Astrocyte of the hippocampus (primary cell): ENCODE measurements at places on chromosomes 13 and 19.
A peak's percentile ranks its signal among the peaks of the same experiment; 100 is the strongest.

GRCh38 chr13:27007166-27007565 is 164.4 kb downstream of the USP12 start:
- no peak for DNase-seq

GRCh38 chr19:18368504-18369222 is 17.3 kb upstream of the GDF15 start:
- no peak for DNase-seq

DNA sequence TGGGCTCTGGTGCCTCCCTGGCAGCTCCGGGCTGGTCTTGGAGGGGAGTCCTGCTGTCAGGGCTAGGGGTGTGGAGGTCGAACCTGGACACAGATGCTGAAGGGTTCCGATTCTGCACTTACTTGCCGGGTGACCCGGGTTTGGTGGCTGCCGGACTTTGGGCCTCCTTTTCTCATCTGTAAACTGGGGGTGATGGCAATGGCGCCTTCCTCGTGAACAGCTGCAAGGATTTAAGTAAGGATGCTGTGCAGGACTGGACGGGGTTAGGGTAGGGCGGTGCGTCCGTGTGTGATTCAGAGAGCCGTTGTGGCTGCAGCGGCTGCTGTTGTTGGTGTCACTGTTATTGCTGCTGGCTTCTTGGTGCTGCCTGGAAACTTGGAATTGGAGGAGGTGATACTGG is 2.4 kb downstream of the HPN start:
- DNase-seq: no peak

- DNase-seq: no peak
Measured at GRCh38 chr19:45919678-45920077, 5.1 kb upstream of the NANOS2 start.

DNA sequence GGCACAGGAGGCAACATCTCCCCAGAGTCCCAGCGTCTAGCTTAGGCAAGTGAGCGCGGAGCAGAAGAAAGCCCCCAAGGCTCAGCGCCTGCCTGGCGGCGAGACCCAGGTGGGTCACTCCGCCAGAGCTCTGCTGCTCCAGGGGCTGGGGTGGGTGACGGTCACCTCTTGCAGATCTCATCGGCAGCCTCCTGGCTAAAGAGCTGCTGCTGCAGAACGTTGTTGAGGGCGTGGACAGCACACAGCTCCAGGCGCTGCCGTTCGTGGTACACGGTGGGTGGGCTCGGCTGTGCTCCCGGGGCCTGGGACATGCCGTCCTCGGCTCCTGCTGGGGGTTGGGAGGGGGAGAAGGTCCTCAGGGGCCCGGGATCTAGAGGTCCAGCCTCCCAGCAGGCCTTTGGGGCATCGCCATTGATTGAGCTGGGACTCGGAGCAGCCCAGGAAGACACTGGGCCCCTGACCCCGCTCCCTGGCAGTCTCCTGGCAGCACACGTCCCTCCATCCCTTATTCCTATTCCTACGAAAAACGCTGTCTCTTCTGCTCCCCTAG is 795 bp downstream of the JOSD2 start:
- DNase-seq: peak; percentile 32

GRCh38 chr19:35060160-35060855 is 18.8 kb downstream of the HPN start:
- DNase-seq: no peak

- DNase-seq: no peak
Measured at GRCh38 chr13:113506871-113507388, 16.4 kb upstream of the DCUN1D2 start.

- DNase-seq: no peak
Measured at GRCh38 chr19:33235996-33236350, 10.3 kb upstream of the SLC7A10 start.

- DNase-seq: no peak
Measured at GRCh38 chr13:112962911-112963625, 5.9 kb upstream of the MCF2L start.

- DNase-seq: no peak
Measured at GRCh38 chr19:296476-297225, 5.4 kb upstream of the PLPP2 start.

- peak; percentile 65 for DNase-seq
Measured at GRCh38 chr19:31139871-31140505, 209.2 kb downstream of the TSHZ3 start.

DNA sequence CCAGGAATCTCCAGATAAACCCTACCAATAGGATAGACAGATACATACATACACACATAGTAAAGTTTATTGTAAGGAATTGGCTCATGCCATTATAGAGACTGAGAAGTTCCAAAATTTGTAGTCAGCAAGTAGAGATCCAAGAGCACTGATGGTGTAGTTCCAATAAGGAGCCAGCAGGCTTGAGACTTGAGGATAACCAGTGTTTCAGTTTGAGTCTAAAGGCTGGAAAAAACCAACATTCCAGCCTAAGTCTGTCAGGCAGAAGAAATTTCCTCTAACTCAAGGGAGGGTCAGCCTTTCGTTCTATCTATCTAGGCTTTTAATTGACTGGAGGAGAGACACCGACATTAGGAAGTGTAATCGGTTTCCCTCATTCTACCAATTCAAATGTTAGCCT is 110.2 kb upstream of the TSHZ3 start:
- DNase-seq: no peak

- DNase-seq: peak; percentile 34
Measured at GRCh38 chr13:98565726-98566565, 11.0 kb downstream of the STK24 start.

DNA sequence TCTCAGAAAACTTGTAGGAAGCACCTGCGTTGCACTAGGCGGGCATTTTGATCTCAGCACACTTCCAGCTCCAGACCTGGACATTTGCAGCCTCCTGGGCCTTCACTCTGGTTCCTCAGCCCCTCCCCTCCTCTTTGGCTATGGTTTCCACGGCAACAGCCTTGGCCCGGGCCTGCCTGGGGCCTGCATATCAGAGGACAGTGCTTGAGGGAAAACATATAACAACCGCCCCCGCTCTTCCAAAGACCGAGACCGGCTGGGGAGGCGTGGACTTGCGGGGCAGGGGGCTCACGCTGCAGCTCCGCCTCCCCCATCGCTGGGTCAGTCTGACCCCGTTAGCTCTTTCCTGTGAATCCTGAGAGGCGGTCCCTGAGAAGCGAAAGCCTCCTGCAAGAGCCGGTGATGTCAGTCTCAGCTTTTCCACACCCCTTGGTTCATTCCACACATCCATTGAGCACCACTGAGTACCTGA is 125.7 kb upstream of the PEG3 start:
- no peak for DNase-seq

DNA sequence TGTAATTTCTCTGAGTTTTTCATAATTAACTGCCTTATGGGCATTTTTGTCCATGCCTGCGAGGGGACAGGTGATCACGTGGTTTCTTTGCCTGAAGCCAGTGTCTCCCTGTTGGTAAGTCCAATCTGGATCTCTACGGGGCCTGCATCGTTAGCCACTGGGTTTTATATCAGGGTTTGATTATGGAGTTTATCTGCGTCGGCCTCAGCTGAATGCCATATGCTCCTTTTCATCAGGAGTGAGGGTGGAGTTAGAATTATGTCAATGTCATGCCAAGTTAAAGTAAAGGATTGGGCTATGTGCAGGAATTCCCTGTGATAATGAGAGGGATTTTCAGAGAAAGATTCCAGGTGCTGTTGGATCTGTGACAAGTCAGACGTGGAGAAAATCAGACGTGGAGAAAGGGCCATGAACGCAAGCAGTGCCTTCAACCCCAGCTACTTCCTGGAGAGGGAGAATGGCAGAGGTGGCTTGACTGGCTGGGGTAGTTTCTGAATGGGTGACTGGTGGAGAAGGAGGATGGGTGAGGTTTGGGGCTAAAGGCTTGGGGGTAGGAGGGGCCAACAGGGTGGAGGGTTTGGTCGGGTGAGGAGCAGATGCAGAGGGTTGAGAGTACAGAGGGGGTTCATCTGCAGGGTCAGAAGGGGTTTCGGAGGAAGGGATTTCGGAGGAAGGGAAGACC is 24.3 kb downstream of the TMEM255B start:
- DNase-seq: no peak

GRCh38 chr13:27644302-27644701 is 22.6 kb downstream of the POLR1D start:
- DNase-seq: peak; percentile 89

GRCh38 chr13:113851826-113852535 is 11.9 kb downstream of the GAS6 start:
- no peak for DNase-seq

GRCh38 chr13:51759240-51759639 is 44.7 kb downstream of the DHRS12 start:
- DNase-seq: no peak

GRCh38 chr19:18586306-18586705 is 2.3 kb upstream of the REX1BD start:
- no peak for DNase-seq

- no peak for DNase-seq
Measured at GRCh38 chr13:98843482-98843877, 91.0 kb upstream of the SLC15A1 start.

GRCh38 chr19:1225440-1226226 is 12.2 kb downstream of the CBARP start:
- DNase-seq: no peak

GRCh38 chr13:106418556-106418955 is 116.9 kb downstream of the EFNB2 start:
- peak; percentile 62 for DNase-seq

- DNase-seq: peak; percentile 34
Measured at GRCh38 chr19:42075364-42075615, 676 bp upstream of the ZNF574 start.

GRCh38 chr19:289651-290371 is 1.4 kb downstream of the PLPP2 start:
- DNase-seq: peak; percentile 74

GRCh38 chr13:22223411-22223810 is 552.5 kb downstream of the FGF9 start:
- no peak for DNase-seq

- DNase-seq: no peak
Measured at GRCh38 chr13:99246100-99246499, 12.1 kb downstream of the GPR18 start.

- no peak for DNase-seq
Measured at GRCh38 chr13:26208287-26208686, 13.8 kb downstream of the RNF6 start.

DNA sequence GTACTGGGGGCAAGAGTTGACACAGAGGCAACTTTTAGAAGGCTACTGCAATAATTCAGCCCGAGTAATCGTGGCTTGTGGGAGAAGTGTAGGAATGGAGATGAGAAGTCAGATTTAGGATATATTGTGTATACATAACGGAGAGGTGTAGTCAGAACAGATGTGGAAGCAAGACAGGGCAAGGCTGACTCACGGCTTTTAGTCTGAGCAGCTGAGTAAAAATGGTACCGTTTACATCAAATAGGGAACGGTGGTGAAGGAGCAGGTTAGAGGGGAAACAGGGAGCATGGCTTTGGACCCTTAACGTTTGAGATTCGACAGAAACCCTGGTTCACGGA is 796 bp upstream of the LSM14A start:
- DNase-seq: no peak

DNA sequence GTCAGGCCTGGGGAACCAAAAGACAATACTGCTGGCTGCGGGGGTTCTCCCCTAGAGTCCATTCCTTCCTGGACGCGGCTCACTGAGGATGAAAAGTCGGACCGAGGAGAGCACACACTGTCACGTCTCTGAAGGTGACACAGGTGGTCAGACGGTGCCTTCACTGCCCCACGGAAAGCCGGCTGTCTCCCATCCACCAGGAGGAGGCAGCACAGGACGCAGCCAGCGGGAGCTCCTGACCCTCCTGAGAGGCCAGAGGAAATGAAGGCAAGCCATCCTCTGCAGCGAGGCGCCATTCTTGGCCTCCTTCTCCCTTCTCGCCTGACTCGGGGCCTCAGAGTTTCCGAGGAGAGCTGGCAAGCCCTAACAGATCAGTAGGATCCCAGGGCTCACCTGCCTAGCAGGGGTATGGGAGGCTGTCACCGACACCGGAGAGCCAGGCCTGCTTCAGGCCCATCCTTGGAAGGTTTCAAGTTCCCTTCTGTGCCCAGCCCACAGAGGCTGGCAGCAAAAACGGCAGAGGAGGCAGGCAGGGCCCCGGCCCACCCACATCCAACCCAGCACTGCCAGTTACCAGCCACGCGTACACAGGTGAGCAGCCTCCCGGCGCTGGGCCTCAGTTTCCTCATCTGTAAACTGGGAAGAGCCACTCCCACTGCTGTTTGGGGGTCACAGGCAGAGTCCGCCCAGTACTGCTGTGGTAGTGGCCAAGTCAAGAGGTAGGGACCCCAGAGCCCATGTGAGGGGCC is 4.5 kb downstream of the REXO1 start:
- DNase-seq: no peak

GRCh38 chr13:36848199-36848982 is 29.4 kb downstream of the RFXAP start:
- peak; percentile 9 for DNase-seq

GRCh38 chr19:44212866-44213346 is 574 bp downstream of the ZNF227 start:
- DNase-seq: peak; percentile 35

- peak; percentile 85 for DNase-seq
Measured at GRCh38 chr13:109816112-109816807, 29.9 kb upstream of the IRS2 start.

DNA sequence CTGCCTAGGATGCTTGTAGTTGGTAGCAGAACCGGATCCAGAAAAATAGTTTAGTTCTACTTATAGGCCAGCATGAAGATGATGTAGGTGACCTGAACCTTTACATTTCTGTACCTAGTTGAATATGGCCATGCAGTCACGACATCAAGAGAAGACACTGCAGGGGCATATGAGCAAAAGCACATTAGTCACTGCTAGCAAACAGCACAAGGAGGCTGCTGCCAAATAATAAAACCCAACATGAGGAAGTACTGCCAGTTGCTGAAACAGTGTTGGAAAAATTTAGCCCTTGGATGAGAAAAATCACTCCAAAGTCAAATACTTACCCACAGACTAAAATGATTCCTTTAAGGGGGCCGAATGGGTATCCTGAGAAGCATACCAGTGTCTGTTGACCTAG is 20.8 kb downstream of the ERICH6B start:
- DNase-seq: no peak

GRCh38 chr13:81058211-81058915 is 717.4 kb upstream of the SPRY2 start:
- DNase-seq: no peak

GRCh38 chr13:50887151-50887550 is 22.4 kb upstream of the RNASEH2B start:
- DNase-seq: no peak

GRCh38 chr19:54099190-54099902 is 1.3 kb downstream of the OSCAR start:
- DNase-seq: no peak

- DNase-seq: peak; percentile 87
Measured at GRCh38 chr19:1825909-1826556, 14.0 kb upstream of the ATP8B3 start.

DNA sequence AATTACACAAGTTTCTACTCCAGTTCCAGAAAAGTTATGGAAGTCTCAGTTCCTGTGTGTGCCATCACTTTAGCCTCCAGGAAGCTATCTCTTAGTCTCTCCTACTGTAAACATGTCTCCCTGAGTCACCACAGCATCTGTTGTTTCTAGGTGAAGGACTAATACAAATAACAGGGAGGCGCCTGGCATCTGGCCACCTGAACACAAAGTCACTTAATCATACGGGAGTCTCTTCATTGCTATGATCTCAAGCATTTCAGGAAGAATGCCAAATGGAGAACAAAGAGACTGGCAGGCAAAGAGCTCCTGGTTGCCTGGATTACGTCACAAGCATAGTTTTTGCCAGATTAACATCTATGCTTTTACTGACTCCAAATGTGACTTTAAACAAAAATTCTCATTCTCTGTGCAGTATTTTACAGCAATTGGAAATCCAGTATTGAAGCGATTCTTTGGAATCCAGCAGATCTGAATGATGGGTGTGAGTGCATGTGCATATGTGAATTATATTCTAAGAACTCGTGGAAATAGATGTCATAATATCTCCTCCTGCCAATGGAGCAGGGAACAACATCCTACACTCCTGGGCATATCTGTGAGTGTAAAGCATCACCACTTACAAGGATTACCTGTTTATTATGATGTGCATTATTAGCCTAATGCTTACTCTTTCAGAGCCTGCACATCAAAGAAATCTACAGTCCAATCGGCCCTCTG is 572.8 kb downstream of the PCDH9 start:
- peak; percentile 97 for DNase-seq
